ENCODE measurements at places on chromosomes 3 and 15. TPM values are rescaled to one million over a fixed set of nuclear protein-coding genes. Genes with fewer than 3 reads are reported as not detected.
A peak's percentile ranks its signal among the peaks of the same experiment; 100 is the strongest.

DNA sequence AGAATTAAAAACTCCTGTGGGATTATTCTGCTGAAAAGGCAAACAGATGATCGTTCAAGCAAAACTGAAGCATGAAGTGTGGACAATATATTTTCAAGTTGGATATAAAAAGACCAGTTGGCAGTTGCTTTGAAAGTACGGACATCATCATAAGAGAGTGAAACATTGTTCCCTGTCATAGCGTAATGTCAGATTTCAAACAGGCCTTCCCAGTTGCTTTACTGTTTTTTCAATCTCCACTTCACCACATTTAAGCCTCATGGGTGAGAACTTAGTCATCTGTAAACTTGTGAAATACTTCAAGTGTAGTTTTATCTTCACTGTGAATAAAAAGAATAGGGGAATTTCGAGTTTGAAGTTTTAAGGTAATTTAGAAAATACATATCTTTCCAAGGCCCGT, 435.1 kb upstream of the CNTN3 start:
- H3K36me3 ChIP-seq: no peaks in the 10 kb centered on the region
- no peaks in the 10 kb centered on the region for H3K27me3 ChIP-seq
- no peak overlapping the region for H3K4me3 ChIP-seq
- no peak for DNase-seq
- no peaks in the 10 kb centered on the region for H3K4me1 ChIP-seq
- H3K27ac ChIP-seq: no peak overlapping the region

- H3K4me3 ChIP-seq: no peak overlapping the region
- peaks cover 16% of the 10 kb centered on the region for H3K4me1 ChIP-seq
- no peaks in the 10 kb centered on the region for H3K36me3 ChIP-seq
- peak overlapping the region; percentile 62 for H3K27ac ChIP-seq
Measured at GRCh38 chr15:91627473-91628278, 225.8 kb upstream of the SLCO3A1 start.

GRCh38 chr3:29212789-29213433, 68.0 kb upstream of the RBMS3 start:
- H3K4me3 ChIP-seq: no peak overlapping the region
- no peaks in the 10 kb centered on the region for H3K36me3 ChIP-seq
- no peak overlapping the region for H3K27ac ChIP-seq
- H3K27me3 ChIP-seq: no peaks in the 10 kb centered on the region

DNA sequence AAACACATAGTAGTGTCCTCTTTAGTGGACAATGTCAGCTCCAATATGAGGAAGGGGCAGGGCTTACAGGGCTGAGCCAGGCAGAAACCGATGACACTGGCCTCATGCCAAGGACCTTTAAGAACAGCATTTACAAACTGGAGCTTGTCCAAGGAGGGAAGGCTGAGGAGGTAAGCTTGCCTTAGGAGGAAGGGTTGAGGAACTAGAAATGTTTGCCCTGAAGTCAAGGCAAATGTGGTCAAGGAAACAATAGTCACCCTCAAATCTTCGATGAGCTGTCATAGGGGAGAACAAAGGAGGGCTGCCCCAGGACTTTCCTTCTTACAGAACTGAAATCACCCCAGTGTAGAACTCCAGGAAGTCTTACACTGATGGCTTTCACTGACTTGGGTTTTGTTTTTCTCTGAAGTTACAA, 136.4 kb downstream of the LIPC start:
- H3K27me3 ChIP-seq: no peaks in the 10 kb centered on the region
- H3K36me3 ChIP-seq: no peaks in the 10 kb centered on the region
- H3K4me1 ChIP-seq: peaks cover 3% of the 10 kb centered on the region
- no peak overlapping the region for H3K4me3 ChIP-seq

ROPN1 gene
- not detected for total RNA-seq

DNA sequence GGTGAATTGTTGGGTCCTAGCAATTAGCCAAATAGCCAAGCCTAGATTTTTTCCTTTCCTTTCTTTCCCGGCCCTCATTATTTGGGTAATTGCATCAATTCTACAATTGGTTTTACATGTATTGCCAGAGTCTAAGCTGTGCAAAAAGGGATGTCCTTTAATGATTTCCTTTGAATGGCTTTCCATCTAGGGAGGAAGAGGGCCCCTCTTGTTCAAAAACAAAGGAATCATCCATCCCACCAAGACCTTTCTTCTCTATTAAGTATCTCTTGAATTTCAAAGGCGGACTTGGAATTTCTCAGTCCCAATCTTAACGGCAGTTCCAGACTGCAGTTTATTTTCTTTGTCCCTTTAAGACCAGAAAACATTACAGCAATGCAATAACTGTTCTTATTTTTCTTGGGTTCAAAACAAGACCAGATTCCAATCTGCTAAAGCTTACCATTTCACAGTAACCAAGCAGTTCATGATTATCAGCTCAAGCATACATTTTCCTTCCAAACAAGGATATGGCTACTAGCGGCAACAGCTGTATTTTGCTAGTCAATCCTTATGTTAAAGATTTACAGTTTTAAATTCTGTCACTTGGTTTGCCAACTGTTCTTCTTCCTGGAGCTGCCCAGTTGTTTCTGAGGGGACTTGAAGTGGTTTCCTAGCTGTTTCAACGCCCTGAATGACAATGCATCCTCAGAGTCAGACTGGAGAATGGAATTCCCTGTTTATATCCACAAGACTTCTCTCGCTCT, 91.4 kb upstream of the LRIG1 start:
- no peak overlapping the region for H3K4me3 ChIP-seq
- no peak overlapping the region for H3K27ac ChIP-seq
- H3K36me3 ChIP-seq: no peaks in the 10 kb centered on the region
- H3K27me3 ChIP-seq: no peaks in the 10 kb centered on the region
- H3K4me1 ChIP-seq: no peaks in the 10 kb centered on the region
- no peak for DNase-seq

C2CD4A gene
- total RNA-seq: 0.47 TPM

- H3K27me3 ChIP-seq: no peaks in the 10 kb centered on the region
- H3K36me3 ChIP-seq: no peaks in the 10 kb centered on the region
- peak; percentile 19 for DNase-seq
- H3K4me1 ChIP-seq: peaks cover 6% of the 10 kb centered on the region
Measured at GRCh38 chr3:71652781-71653413, 69.4 kb upstream of the FOXP1 start.

TMEM266 gene
- 17.1 TPM for total RNA-seq

GRCh38 chr15:48800811-48801455, 9.9 kb downstream of the CEP152 start:
- no peaks in the 10 kb centered on the region for H3K27me3 ChIP-seq
- H3K27ac ChIP-seq: no peak overlapping the region
- no peaks in the 10 kb centered on the region for H3K36me3 ChIP-seq
- DNase-seq: no peak

- H3K4me1 ChIP-seq: no peaks in the 10 kb centered on the region
- H3K27ac ChIP-seq: no peak overlapping the region
- H3K4me3 ChIP-seq: no peak overlapping the region
- DNase-seq: no peak
- H3K36me3 ChIP-seq: no peaks in the 10 kb centered on the region
Measured at GRCh38 chr3:59545374-59545773, 495.5 kb upstream of the CFAP20DC start.

- H3K4me1 ChIP-seq: no peaks in the 10 kb centered on the region
- no peak for DNase-seq
- H3K4me3 ChIP-seq: no peak overlapping the region
- H3K27ac ChIP-seq: no peak overlapping the region
Measured at GRCh38 chr3:142046320-142047020, 102.9 kb downstream of the TFDP2 start.

- no peaks in the 10 kb centered on the region for H3K4me1 ChIP-seq
- no peak overlapping the region for H3K27ac ChIP-seq
- H3K36me3 ChIP-seq: no peaks in the 10 kb centered on the region
- DNase-seq: no peak
Measured at GRCh38 chr15:29476503-29477080, 207.0 kb upstream of the NSMCE3 start.

Data from gastrocnemius medialis (tissue), 4 donors.